ENCODE measurements at places on chromosomes 16 and 17. TPM values are rescaled to one million over a fixed set of nuclear protein-coding genes. Genes with fewer than 3 reads are reported as not detected.

DNA sequence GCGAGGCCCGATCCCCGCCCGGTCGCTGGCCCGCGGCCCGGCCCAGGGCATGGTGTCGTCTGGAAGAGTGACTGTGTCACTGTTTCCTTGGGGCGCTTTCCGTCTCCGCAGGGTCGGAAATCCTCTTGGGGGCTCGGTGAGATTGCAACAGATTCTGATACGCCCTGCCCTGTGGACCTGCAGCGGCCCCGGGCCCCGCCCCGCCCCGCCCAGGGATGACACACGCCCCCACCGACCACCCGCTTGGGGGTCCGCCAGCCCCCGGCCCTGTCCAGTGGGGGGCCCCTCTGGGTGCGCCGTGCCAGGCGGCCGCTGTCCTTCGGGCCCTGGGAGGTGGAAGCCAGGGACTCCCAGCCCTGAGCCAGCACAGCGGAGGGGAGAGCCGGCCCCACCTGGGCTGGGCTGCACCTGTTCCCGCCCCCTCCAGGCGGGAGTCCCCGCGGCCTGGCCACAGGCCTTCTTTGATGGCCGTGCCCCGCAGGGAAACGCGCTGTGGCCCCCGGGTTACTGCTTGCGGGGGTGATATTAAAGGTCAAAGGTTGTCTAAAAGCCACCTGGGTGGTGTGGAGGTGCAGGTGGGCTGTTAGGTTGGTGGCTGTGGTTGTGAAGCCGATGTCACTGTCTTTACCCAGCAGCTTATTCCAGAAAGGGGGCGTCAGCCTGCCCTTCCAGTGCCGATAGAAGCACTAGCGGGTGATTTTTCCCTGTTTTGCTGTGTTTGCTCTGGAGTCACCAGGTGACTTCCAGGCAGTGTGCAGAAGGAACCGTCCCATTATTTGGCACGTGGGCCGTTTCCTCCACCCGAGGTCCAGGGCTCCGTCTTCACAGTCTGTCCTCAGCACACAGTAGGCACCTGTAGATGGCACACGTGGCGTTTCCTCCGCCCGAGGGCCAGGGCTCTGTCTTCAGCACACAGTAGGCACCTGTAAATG, 752 bp downstream of the TBC1D24 start:
- DNase-seq = peak; percentile 81
- no peaks in the 10 kb centered on the region for H3K36me3 ChIP-seq
- H3K27ac ChIP-seq = peak overlapping the region; percentile 58
- H3K4me1 ChIP-seq = peaks cover 35% of the 10 kb centered on the region
- peaks cover 22% of the 10 kb centered on the region for H3K27me3 ChIP-seq

GRCh38 chr16:31145398-31145990, 4.4 kb downstream of the PRSS36 start:
- H3K27me3 ChIP-seq = peaks cover 8% of the 10 kb centered on the region
- H3K27ac ChIP-seq = no peak overlapping the region
- DNase-seq = no peak
- no peaks in the 10 kb centered on the region for H3K36me3 ChIP-seq

DNA sequence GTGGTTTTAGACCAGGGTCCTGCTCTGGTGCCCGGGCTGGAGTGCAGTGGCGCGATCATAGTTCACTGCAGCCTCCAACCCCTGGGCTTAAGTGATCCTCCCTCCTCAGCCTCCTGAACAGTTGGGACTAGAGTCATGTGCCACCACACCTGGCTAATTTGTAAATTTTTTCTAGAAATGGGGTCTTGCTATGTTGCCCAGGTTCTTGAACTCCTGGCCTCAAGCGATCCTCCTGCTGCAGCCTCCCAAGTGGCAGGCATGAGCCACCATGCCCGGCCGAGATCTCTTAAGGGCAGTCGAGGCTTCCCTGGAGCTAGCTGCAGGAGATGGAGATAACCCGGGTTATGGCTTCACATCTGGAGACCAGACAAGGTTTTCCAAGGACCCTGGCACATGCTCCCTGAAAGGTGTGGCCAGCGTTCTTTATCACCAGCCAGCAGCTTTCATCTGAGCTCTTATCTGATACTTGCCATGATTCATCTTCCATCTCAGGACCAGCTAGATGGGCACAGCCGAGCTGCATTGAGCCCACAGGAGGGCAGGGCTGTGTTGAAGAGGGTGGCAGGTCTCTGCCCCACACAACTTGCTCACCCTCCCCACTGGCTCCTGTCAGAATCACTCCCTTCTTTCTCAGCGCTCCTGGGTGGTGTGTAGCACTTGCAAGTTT, 28.6 kb downstream of the SCNN1B start:
- H3K4me3 ChIP-seq = no peak overlapping the region
- H3K4me1 ChIP-seq = no peaks in the 10 kb centered on the region
- no peak for DNase-seq
- no peak overlapping the region for H3K27ac ChIP-seq

GRCh38 chr17:46089389-46089965, 90.4 kb downstream of the STH start:
- peaks cover 11% of the 10 kb centered on the region for H3K4me1 ChIP-seq
- H3K27ac ChIP-seq = no peak overlapping the region
- DNase-seq = no peak
- H3K36me3 ChIP-seq = peaks cover 25% of the 10 kb centered on the region
- H3K27me3 ChIP-seq = no peaks in the 10 kb centered on the region

GRCh38 chr17:42682722-42683403, 532 bp downstream of the CNTNAP1 start:
- H3K36me3 ChIP-seq = no peaks in the 10 kb centered on the region
- peaks cover 49% of the 10 kb centered on the region for H3K4me1 ChIP-seq
- no peak overlapping the region for H3K27ac ChIP-seq
- no peak for DNase-seq
- H3K27me3 ChIP-seq = no peaks in the 10 kb centered on the region

- no peak overlapping the region for H3K27ac ChIP-seq
- H3K27me3 ChIP-seq = peaks cover 19% of the 10 kb centered on the region
- H3K36me3 ChIP-seq = no peaks in the 10 kb centered on the region
- H3K4me3 ChIP-seq = no peak overlapping the region
- no peak for DNase-seq
- H3K4me1 ChIP-seq = no peaks in the 10 kb centered on the region
Measured at GRCh38 chr16:29897333-29897732, 2.0 kb downstream of the SEZ6L2 start.

DNA sequence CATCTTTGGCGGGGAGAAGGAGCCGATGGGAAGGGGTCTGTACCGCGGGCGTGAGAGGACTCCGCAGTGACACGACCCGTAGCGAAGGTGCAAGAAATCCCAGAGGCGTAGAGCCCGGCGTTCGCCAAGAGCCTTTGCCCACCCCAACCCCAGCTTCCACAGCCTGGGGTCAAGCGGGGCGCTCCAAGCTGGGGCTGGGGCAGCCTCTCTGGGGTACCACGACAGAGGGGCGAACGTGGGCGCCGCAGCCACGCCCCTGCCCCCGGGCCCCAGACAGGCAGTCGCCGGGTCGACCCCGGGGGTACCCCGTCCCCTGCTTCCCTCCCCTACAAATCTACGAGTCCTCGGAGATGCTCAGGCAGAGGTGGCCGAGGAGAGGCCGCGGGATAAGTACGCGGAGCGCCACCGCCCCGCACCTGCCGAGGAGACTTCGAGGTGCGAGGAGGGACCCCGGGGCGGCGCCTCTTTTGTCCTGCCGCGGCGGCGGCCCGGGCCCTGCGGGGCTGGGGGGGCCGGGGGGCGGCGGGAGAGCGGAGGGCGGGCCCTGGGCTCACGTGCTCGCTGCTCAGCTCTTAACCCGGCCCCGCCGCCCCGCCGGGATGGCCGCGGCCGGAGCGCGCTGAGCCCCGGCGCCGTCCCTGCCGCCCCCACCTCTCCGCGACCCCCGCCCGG, at the start of gene ADAM11:
ADAM11 (plus strand) TSS at position 575 of the 672 bp plus-strand sequence. CDS start 212 bp downstream, outside the sequence.
- no peaks in the 10 kb centered on the region for H3K36me3 ChIP-seq
- H3K4me3 ChIP-seq = peak within 1 kb of the TSS; percentile 41
- H3K27me3 ChIP-seq = peaks cover 38% of the 10 kb centered on the region
- peak; percentile 57 for DNase-seq

SRL gene
- 0.64 TPM for total RNA-seq

- H3K36me3 ChIP-seq = no peaks in the 10 kb centered on the region
- no peak for DNase-seq
- no peak overlapping the region for H3K4me3 ChIP-seq
- peaks cover 9% of the 10 kb centered on the region for H3K4me1 ChIP-seq
- no peaks in the 10 kb centered on the region for H3K27me3 ChIP-seq
Measured at GRCh38 chr17:10614536-10615155, 42.5 kb downstream of the MYH3 start.

DNA sequence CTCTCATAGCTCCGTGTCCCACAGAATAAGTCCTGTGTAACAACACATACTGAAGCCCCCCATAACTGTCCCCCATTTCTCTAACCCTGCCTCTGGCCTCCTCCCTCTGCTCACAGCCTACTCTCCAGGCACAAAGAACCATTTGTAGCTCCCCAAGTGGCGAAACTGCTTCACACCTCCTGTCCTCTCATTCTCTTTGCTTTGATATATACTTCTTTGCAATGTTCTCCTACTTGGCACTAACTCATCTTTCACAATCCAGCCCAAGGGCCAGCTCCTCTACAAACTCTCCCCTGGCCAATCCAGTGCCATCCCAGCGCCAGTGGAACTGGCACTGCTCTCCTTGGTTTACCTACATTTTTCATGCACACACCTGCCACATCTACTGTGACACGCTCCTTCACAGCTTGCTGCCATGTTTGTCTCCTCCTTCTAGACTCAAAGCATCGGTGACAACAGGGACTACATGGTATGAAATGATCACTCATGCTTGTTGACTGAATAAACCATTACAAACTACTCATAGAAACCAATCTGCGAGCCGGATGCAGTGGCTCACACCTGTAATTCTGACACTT, 12.8 kb downstream of the CYTH1 start:
- no peak overlapping the region for H3K4me3 ChIP-seq
- no peaks in the 10 kb centered on the region for H3K36me3 ChIP-seq
- H3K27ac ChIP-seq = no peak overlapping the region

All from upper lobe of right lung (tissue), 1 donor.